ENCODE measurements at places on chromosomes 11 and 22.

GRCh38 chr22:46657996-46658947, 38.1 kb downstream of the GRAMD4 start:
- no peak for DNase-seq

DNA sequence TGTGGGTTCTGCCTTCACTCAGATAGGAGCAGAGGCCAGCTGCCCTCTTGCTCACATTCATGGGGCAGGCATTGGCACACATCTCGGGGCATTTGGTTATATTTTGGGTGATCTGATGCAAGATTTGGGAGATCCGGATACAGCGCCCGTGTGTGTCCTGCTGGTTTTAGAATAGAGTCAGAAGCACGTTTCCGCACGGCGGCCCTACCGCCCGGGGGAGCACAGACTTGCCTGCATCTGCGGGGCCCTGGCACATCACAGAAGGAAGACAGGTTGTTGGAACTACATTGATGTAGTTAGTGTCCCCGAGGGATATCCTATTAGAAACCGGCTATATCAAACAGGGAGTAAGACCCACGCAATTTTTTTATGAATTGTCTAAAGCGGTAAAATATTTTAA, 982.8 kb downstream of the NTM start:
- DNase-seq = no peak

DNA sequence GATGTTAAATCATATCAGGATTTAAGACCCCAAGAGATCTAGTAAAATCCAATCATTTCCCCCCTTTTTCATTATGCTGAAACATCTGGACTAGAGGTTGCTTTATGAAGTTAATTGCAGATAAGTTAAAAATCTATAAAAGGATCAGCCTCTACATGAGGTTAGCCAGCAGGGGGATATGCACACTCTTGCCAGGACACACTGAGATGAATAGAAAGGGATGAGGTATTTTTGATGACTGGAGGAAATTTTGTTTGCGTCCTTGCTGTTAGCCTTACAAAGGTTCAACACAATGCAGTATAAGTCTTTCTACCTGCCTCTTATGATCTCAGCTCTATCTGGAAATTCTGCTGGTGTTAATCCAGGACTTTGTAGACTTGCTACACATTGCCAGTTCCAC, 1034.3 kb downstream of the LRRC4C start:
- no peak for DNase-seq

- no peak for DNase-seq
Measured at GRCh38 chr11:130592056-130592455, 143.6 kb downstream of the ADAMTS15 start.

DNA sequence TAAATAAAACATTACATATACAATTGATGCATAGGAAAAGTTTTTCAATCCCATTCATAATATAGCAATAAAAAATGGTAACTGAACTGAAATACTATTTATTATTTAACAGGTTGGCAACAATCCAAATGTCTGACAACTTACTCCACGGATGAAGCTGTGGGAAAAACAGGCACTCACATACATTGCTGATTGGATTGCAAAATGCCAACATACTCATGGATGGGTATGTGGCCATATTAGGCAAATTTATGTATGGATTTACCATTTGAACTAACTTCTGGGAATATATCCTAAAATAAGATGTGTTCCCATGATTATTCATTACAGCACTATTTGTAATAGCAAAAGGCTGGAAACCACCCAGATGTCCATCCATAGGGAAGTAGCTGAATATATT, 3.2 kb upstream of the BIRC2 start:
- DNase-seq = no peak

DNA sequence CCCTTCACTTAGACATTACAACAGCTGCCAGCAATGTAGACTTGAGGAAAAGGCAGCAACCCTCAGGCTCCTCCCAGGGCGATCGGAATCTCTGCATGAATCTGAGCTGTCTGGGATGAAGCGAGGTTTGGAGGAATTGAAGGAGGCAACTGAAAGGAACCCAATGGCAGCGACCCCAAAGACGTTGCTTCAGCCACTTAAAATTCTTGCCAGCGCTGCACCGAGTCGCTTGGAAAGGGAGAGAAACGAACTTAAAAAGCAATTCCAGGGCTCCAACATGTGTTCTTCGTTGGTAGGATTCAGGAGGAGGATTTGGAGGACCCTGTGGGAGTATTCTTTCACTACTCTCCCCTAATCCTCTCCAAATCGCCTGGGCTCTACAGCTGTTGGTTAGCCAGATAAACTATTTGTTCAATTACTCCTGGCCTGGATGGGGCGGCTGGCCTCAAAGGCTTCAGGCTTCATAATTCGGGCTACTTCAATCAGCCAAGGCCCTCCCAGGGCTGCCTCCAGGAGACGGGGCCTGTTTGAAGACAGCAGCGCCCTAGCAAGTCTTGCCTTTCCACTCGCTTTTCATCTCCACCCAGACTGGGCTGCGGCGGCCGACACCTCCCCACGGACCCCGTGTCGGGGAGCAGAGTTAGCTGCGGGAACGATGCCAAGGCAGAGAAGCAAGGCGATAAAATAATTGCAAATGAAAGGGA, 72.4 kb upstream of the TMEM45B start:
- no peak for DNase-seq

- DNase-seq = no peak
Measured at GRCh38 chr11:41056892-41057569, 402.4 kb downstream of the LRRC4C start.

DNA sequence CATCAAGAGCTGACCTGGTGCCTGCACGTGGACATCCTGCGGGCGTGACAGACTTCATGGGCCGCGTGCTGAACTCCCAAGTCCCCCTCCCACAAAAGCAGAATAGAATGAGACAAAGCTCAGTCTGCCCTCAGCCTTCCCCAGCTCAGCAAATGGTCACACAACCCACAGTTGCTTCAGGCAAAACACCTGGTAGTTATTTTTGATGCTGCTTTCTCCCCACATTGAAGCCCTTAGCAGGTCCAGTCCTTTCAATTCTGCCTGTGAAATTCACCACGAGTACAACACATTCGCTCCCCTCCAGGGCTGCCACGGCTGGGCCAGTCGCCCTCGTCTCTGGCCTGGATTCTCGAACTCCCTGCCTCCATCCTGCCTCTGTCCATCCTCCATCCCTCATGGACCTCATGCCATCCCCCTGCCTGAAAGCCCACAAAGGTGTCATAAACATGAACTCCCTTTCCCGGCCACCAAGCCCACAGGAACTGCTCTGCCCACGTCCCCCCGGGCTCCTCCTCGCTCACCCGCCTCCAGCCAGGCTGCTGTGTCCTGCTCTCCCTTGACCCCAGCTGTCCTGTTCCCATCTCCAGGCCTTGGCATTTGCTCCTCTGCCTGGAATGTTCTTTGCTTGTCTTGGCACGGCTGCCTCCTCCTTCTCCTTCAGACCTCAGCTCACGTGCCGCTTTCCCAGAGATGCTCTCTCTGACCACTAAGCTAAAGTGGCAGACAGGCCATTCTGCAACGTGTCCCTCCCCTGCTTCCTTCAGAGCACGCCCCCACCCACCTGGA, 42.1 kb downstream of the SCUBE1 start:
- DNase-seq = no peak

DNA sequence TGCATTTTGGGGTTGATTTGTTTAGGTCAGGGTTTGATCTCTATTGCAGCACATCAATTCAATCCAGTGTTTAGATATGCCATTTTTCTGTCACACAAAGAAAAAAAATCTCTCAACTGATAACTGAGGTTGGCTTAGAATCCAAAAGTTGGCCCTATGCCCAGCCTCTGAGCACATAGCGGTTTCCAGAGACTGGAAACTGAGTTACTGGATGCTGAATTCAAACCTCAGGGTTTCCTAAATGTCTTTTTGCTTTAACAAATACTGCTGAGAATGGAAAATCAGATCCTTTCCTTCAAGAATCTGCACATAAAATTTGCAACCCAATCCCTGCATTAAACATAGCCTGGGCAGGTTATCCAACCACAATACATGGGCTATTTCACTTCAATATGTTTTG, 4.0 kb downstream of the P4HA3 start:
- no peak for DNase-seq

DNA sequence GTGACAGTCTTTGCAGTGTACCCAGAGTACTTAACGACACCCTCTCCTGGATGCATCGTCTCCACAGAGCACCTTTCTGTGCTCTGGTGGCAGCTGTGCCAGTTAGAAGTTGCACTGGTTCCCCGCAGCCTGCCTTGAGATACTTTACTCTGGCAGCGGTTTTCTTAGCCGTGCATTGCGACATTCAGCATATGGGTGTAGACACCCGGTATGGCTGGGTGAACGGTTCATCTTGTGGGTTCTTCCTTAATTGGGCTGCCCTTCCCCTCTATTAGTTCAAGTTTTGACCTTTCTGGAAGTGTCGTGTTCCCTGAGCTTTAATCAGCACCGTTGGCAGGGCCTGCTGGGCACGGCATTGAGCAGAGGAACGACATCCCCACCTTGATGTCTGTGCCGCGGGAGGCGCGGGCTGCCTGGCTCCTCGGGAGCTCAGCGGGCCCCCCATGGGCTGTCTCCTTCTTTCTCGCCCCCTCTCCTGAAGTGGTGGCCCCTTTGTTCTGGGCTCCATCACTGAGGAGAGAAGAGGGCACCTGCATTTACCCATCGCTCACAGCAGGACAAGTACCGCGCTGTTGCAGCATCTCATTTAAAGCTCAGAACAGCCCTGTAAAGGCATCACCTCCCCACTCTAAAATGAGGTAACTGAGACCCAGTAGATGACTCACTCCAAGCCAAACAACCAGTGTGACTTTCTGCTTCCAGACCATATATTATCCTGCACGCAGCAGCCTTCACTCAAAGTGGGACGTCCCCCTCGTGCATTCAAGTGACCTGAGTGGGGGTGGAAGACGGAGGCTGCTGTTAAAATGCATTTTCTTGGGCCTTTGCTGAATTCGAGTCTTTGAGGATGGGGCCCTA, 13.3 kb downstream of the FAM83F start:
- peak; percentile 81 for DNase-seq

DNA sequence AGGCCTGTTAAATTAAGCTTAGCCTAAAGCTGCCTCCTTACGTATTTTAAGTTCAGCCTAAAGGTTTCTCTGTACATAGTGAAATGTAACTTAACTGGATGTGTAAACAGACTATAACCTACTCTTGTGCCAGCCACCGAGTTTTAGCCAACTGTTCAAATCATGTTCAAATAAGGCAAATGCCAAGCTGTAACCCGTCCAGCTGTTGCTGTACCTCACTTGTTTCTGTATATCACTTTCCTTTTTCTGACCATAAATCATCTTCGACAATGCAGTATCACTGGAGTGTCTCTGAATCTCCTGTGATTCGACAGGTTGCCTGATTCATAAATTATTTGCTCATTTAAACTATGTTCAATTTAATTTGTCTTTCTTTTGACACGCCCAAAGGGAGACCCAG, 4.0 kb upstream of the PLAAT5 start:
- DNase-seq = no peak

GRCh38 chr11:85661972-85662664, 2.8 kb downstream of the CREBZF start:
- DNase-seq = no peak

- no peak for DNase-seq
Measured at GRCh38 chr11:77748266-77748665, 72.3 kb downstream of the RSF1 start.

DNA sequence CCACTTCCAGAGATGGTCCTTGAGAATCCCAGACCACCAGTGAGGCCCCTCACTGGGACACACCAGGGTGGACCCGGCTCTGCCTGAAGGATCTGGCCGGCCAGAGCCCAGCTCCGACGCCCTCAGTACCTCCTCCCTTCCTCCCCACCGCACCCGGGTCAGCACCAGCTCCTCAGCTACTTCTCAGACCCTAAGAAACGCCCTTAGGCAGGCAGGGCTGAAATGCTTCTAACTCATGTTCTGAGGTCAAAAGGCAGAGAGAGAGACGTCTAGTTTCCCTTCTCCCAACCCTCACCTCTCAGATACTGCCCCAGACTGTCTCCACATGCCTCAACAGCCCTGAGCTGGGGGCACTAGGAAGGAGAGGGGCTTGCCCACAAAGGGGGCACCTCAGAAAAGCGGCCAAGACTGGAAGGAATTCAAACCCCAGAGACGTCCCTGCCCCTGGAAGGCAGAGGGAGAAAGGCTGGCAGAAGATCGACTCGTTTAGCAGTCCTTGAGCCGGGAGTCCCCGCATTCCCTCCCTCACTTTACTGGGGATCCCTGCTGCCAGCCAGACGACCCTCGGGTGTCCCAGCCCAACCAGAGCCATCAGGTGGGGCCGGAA, 539 bp downstream of the USH1C start:
- no peak for DNase-seq

- DNase-seq = no peak
Measured at GRCh38 chr22:19988965-19989724, 27.5 kb downstream of the ARVCF start.

DNA sequence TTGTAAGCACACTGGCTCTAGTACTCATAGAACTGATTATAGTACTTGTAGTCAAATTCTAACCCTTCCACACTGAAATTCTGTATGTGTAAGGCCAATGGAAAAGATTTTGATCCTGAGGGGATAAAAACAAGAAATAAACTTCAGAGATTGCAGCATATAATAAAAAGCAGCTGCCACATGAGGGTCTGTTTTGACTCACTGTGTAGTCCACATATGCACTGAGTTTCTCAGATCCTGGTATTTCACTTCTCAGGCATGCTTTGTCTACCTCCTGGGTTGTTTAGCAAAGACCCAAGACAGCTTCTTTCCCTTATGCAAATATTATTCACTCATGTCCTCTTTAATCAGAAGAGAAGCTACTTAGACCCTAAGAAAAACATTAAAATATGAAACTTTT, 71.1 kb upstream of the SLC5A12 start:
- no peak for DNase-seq

DNA sequence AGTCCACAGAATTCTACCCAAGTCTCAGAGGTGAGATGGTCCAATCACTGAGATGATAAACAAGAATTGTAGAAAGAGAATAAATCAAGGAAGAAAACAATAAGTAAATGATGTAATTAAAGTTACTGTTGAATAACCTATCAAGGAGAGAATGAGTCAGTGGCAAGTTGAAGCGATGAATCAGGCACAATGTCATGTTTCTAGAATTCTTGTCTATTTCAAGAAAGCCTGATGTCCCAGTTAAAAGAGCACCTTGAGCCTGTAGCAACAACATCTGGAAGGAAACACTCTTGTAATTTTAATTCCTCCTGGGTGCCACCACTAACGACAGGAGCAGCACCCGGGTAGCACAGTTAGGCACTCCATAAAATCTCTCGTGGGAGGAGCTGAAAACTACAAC, 67.9 kb upstream of the SLC35C1 start:
- DNase-seq = no peak

- no peak for DNase-seq
Measured at GRCh38 chr22:33180356-33180755, 122.2 kb upstream of the SYN3 start.

DNA sequence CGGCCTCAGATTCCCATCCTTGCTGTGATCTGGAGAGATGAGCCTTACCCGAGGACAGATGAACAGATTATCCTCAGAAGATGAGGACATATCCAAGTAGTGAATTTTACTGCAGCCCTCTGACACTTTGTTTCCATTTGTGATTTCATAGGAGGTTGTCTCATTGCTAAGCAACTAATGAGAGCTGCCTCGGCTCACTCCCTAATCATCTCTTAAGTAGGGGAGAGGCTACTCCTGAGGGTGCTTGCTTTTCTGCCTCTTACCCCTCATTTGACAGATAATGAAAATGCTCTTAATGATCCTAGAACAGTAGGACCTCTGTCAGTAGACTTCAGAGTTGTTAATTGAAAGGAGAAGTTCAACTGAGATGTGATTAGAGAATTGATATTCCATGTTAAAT, 150.9 kb downstream of the TBC1D22A start:
- DNase-seq = no peak
